ENCODE measurements at places on chromosomes 16 and 17.

DNA sequence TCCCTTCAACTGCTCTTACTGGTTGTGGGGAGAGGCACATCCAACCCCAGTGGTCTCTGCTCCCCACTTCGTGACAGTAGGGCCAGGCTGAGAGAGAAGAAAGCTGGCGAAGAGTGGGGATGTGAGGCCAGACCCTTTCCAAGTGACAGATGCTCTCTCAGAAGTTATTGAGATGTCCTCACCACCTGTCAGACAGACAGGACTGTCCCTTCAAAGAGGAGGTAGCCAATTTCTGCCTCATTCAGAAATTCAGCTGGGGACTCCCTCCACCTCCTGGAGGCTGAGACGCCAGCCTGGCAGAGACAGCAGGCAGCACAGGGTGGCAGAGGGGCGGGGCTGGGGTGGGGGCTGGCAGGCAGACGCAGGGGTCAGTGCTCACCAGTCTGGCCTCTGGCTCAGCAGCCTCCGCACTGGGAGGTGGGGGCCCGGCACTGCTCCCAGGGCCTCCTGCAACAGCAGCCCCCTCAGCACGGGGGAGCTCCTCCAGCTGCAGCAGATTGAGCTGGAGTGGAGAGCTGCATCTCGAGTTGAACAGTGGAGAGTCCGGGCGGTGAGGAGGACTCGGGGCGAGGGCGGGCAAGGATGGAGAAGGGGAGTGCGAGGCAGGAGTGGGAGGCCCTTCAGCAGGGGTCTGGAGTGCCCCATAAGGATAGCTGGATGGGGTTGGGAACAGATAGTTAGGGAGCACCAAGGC is 9.2 kb downstream of the PER1 start:
- DNase-seq: no peak

GRCh38 chr16:85028685-85029407 is 1.3 kb downstream of the KIAA0513 start:
- peak; percentile 20 for DNase-seq

DNA sequence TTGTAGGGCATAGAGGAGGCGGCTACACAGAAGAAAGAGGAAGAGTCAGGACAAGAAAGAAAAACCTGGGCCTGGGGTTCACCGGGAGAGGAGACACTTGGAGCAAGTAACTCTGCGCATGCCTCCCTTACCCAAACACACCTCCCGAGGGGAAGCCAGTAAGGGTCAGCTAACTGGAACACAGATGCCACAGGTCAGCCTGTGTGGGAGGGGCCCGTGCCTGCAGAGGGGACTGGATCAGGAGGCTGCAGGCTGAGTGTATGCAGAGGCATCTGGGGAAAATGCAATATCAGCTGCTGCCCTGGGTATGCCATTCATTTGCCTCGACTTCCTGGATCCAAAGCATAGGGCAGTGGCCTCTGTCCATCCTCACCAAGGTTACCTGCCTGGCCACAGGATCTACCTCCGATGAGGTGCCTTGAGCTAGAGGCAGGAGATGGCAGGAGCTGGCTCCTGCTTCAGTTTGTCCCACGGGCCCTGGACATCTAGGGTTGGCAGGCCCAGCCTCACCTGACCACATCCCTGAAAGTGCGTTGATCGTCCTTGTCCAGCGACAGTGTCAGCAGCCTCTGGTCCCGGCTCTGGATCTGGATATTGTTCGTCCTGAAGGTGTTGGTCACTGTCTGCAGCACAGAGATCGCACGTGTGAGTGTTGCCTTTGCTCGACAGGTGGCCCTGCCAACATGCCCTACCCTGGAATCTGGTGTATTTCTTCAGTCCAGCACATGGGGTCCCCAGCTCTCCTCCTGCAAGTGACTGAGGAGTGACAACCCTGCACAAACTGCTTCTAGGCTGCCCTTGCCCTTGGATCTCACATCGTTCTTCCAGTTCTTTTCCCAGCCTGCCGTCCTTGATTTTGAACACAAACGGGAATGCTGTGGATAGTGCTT is 4.6 kb upstream of the MFSD6L start:
- DNase-seq: no peak

DNA sequence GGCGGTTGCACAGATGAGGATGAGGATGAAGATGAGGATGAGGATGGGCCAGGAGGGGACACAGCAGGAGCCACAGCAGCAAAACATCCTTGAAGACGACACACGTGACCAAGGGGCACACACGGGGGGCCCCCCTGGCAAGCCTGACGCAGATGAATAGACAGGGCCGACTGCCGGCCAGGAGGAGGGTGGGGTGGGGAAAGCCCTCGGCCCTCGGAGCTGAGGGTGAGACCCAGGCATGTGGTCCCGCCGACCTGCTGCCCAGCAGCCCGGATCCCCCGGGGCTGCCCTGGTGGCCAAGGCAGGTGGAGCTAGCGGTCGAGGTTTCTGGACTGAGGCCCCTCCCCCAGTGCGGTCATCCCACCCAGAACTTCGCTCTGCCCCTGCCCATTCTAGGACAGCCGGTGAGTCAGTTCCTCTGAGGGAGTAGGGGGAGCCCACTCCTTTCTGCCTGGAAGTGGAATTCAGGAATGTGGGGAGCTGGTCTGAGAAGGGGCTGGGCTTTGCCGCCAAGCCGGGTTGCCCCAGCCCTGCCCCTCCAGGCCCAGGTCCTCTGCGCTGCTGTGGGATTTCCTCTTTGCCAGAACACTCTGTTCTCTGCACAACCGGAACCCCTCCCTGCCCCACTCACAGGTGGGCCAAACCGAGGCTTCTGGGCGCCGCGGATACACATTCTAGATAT is 9.9 kb downstream of the CYGB start:
- DNase-seq: peak; percentile 49

DNA sequence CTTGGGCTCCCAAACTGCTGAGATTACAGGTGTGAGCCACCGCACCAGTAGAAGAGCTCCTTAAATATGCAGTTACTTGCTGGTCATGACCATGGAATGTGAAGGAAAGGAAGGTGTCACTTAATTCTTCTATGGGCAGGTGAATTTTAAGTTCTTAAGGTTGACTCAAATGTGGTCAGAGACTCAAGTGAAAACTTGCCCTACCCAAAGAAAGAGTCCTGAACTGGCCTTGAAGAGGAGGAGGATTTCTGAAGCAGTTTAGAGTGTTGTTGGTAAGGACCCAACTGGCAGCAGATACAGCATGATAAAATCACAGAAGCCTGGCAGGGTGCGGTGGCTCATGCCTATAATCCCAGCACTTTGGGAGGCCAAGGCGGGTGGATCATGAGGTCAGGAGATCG is 29.4 kb downstream of the CHD9 start:
- no peak for DNase-seq

GRCh38 chr17:73718362-73718761 is 74.1 kb upstream of the SDK2 start:
- DNase-seq: no peak

- no peak for DNase-seq
Observed at GRCh38 chr16:8026450-8026849, 563.9 kb downstream of the TMEM114 start.

GRCh38 chr17:48153691-48154358 is 46.3 kb downstream of the SNX11 start:
- no peak for DNase-seq

GRCh38 chr16:4205971-4206370 is 35.9 kb downstream of the SRL start:
- no peak for DNase-seq

DNA sequence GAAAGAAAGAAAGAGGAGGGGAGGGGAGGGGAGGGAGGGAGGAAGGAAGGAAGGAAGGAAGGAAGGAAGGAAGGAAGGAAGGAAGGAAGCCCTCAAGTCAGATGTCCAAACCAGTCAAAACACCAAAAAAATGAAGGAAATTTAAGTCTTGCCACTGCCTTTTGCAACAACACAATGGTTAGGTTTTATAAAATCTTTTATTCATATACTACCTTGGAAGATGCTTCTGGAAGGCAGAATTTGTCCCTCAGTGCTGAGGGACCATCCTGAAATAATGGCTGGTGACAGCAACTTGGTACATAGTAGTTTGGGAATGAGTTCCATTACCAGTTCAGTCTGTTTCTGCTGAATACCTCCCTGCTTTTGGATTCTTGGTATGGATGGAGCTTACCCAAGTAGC is 7.9 kb downstream of the APOH start:
- no peak for DNase-seq

Measured in activated naive CD4-positive, alpha-beta T cell (primary cell).